Activated T-cell treated with anti-CD3 and anti-CD28 coated beads, Interleukin-2, amount 50 U/mL, for 24 hours (primary cell): ENCODE measurements at places on chromosomes 13 and 19.

GRCh38 chr13:75443356-75443958, 38.5 kb downstream of the TBC1D4 start:
- H3K4me1 ChIP-seq, result no peaks in the 10 kb centered on the region
- H3K36me3 ChIP-seq, result no peaks in the 10 kb centered on the region
- no peaks in the 10 kb centered on the region for H3K27me3 ChIP-seq
- no peak overlapping the region for H3K4me3 ChIP-seq
- DNase-seq, result no peak

DNA sequence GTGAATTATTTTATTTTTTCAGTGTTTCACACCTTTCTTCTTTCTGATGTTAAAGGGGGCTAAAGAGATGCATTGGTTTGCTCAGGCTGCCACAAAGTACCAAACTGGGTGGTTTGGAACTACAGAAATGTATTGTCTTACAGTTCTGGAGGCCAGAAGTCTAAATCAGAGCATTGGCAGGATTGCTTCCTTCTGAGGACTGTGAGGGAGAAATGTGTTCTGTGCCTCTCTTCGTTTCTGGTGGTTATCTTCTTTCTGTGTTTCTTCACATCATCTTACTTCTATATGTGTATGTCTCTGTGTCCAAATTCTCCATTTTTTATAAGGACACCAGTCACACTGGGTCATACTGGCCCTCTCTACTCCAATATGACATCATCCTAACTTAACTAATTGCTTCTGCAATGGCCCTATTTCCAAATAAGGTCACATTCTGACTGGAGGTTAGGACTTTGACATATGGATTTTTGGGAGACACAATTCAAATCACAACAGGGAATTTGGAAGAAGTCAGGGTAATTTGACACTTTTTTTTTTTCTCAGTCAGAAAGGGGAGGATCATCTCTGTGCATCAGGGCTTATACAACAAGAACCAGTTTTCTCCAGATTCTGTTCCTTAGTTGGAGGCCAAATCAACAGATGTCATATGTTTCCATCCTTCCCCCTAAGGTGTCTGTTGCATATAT, 188.2 kb downstream of the KCNRG start:
- peaks cover 8% of the 10 kb centered on the region for H3K27me3 ChIP-seq
- DNase-seq, result no peak
- H3K36me3 ChIP-seq, result no peaks in the 10 kb centered on the region
- H3K4me3 ChIP-seq, result no peak overlapping the region

GRCh38 chr19:46351241-46352041, 4.6 kb downstream of the PPP5C start:
- H3K4me1 ChIP-seq, result peaks cover 64% of the 10 kb centered on the region
- peak overlapping the region; percentile 96 for H3K27ac ChIP-seq
- H3K4me3 ChIP-seq, result peak overlapping the region; percentile 98
- no peaks in the 10 kb centered on the region for H3K27me3 ChIP-seq

GRCh38 chr13:42875475-42876269, 94.3 kb downstream of the FAM216B start:
- H3K4me1 ChIP-seq, result peaks cover 19% of the 10 kb centered on the region
- H3K36me3 ChIP-seq, result no peaks in the 10 kb centered on the region
- H3K27ac ChIP-seq, result no peak overlapping the region
- DNase-seq, result no peak
- H3K4me3 ChIP-seq, result no peak overlapping the region

GRCh38 chr19:35454663-35455062, 6.6 kb downstream of the FFAR2 start:
- H3K4me1 ChIP-seq, result peaks cover 39% of the 10 kb centered on the region
- H3K27me3 ChIP-seq, result peaks cover 4% of the 10 kb centered on the region
- H3K4me3 ChIP-seq, result no peak overlapping the region
- no peaks in the 10 kb centered on the region for H3K36me3 ChIP-seq
- DNase-seq, result no peak

DNA sequence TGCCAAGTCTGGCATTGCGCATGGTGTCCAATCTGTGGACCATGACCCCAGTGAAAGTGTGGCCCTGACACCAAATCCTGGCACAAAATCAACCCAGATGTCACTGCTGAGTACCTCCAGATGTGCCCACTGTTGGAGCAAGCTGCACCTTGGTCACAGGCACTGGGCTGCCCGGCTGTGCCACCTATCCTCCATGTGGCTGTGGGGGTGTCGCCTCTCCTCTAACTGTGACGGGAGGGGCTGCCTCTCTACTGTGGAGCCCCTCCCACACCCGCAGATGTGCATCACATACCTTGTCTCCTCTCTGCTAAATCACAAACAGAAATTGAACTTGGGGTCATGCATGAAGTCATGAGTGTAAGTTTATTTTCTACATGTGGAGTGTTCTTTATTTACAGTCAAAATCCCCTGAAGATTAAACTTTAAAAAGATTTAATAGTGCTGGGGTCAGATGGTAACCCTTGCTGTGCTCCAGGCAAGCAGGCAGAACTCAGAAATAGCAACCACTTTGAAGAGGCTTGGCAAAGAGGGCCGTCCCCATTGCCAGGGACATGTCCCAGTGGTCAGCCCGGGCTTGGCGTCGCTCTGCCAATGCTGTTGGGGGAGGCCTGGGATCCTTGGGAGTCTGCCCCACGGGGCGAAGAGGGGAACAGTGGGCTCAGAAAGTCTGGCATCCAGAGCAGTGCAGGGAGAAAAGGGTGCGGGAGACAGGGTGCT, 46.4 kb upstream of the ZNF536 start:
- H3K27me3 ChIP-seq, result peaks cover 3% of the 10 kb centered on the region
- no peaks in the 10 kb centered on the region for H3K36me3 ChIP-seq
- H3K4me1 ChIP-seq, result no peaks in the 10 kb centered on the region
- DNase-seq, result no peak
- H3K4me3 ChIP-seq, result no peak overlapping the region
- no peak overlapping the region for H3K27ac ChIP-seq

DNA sequence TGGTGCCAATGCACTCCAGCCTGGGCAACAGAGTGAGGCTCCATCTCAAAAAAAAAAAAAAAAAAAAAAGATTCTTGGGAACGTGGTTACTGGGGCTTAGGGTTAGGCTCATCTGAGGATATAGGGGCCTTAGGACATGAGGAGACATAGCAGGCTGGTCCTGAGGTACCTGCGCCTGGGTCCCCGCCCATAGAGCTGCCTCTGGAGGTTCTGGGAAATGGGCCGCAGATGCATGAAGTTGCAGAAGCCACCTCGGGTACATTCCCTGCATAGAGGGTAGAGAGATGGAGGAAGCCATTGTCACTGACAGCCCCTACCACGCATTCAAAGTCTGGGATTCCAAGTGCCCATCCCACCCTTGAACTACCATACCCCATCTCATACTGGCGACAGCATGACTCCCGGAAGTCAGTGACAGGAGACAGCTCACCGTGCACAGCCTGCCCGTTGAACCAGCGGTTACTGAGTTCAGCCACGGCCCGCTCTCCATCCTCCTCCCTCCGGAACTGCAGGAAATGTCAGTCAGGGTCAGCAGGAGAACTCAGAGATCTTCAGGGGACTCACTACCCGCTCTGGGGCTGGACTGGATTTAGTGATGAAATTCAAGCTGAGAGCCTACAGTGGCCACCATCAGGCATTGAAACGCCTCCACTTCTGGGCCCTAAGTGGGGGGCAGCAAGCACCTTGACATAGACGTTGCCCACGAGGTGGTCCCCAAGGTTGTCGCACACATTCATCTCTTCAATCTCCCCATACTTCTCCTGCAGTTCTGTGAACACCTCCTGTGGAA, 1.4 kb downstream of the U2AF1L4 start:
- peak overlapping the region; percentile 100 for H3K27ac ChIP-seq
- DNase-seq, result no peak
- no peaks in the 10 kb centered on the region for H3K27me3 ChIP-seq

GRCh38 chr13:43316946-43317353, 293.6 kb downstream of the DNAJC15 start:
- H3K4me3 ChIP-seq, result no peak overlapping the region

GRCh38 chr19:8323781-8324185, 2.5 kb downstream of the RPS28 start:
- H3K4me1 ChIP-seq, result peaks cover 28% of the 10 kb centered on the region
- H3K4me3 ChIP-seq, result peak overlapping the region; percentile 100
- H3K36me3 ChIP-seq, result peaks cover 57% of the 10 kb centered on the region
- H3K27ac ChIP-seq, result peak overlapping the region; percentile 99
- DNase-seq, result peak; percentile 56
- H3K27me3 ChIP-seq, result no peaks in the 10 kb centered on the region

DNA sequence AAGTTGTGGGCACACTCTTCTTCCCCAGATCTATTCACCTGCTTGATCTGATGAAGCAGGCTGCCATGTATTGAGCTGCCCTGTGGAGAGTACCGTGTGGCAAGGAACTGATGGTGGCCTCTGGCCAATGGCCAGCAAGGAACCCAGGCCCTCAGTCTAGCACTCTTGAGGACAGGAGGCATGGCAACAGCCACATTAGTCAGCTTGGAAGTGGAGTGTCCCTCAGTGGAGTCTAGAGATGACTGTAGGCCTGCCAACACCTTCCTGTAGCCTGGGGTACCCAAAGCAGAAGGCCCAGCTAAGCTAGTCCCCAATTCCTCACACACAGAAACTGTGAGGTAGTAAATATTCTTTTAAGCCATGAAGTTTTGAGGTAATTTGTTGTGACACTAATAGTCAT, 412.5 kb downstream of the DACH1 start:
- H3K36me3 ChIP-seq, result no peaks in the 10 kb centered on the region
- H3K4me1 ChIP-seq, result no peaks in the 10 kb centered on the region
- DNase-seq, result no peak
- no peaks in the 10 kb centered on the region for H3K27me3 ChIP-seq

DNA sequence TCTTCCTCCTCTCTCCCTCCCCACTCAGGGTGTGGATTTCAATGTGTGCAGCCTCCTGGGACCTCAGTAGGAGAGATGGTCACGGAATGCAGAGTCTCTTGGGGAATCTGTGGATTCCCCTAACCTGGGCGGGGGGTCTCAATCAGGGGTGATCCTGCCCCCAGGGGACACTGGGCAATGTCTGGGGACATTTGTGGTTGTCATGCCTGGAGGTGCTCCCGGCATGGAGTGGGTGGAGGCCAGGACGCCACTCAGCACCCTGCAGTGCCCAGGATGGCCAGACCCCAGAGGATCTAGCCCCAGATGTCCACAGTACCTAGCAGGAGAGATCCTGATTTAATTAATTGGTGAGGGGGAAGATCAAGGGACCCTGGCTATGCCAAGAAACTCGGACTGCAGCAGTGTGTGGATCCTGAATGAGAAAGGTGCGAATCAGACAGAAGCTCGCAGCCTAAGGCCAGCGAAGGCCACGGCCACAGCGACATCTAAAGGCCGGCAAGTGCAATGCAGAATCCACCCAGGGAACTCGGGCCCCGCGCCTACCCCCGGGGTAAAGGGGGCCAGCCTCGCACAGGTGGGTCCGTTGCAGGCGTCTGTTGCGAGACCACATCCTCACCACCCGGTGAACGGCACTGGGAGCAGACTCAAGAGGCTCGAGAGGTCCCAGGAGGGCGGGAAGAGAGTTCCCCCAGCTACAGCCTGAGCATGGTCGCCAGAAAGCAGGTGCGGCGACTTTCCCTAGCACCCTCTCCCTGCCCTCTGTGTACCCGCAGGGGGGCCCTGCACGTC, 88.8 kb downstream of the GNG7 start:
- H3K4me1 ChIP-seq, result peaks cover 64% of the 10 kb centered on the region
- H3K4me3 ChIP-seq, result no peak overlapping the region
- peaks cover 8% of the 10 kb centered on the region for H3K27me3 ChIP-seq
- H3K27ac ChIP-seq, result no peak overlapping the region
- DNase-seq, result peak; percentile 80

DNA sequence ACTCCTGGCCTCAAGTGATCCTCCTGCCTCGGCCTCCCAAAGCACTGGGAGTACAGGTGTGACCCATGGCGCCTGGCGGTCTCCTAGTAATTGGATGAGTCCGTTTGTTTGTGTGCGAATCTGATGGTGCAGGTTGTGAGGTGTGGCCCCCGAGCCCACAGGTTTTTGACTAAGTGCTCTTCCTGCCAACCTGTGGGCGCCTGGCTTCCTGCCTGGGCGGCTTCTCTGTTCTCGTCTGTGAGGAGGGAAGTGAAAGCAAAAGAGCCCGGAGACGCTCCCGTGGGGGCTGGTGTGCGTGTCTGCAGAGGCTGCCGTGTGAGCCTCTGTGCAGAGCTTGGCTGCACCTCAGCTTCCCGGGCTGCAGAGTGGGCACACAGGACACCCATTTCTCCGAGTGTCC, 10.0 kb downstream of the ARHGAP45 start:
- H3K36me3 ChIP-seq, result peaks cover 85% of the 10 kb centered on the region
- H3K4me3 ChIP-seq, result peak overlapping the region; percentile 71
- H3K27me3 ChIP-seq, result no peaks in the 10 kb centered on the region
- peak overlapping the region; percentile 92 for H3K27ac ChIP-seq
- peaks cover 73% of the 10 kb centered on the region for H3K4me1 ChIP-seq

GRCh38 chr13:46354156-46355087, 32.6 kb downstream of the RUBCNL start:
- no peaks in the 10 kb centered on the region for H3K27me3 ChIP-seq
- DNase-seq, result no peak
- H3K4me3 ChIP-seq, result peak overlapping the region; percentile 18
- H3K27ac ChIP-seq, result peak overlapping the region; percentile 86
- H3K4me1 ChIP-seq, result peaks cover 25% of the 10 kb centered on the region

DNA sequence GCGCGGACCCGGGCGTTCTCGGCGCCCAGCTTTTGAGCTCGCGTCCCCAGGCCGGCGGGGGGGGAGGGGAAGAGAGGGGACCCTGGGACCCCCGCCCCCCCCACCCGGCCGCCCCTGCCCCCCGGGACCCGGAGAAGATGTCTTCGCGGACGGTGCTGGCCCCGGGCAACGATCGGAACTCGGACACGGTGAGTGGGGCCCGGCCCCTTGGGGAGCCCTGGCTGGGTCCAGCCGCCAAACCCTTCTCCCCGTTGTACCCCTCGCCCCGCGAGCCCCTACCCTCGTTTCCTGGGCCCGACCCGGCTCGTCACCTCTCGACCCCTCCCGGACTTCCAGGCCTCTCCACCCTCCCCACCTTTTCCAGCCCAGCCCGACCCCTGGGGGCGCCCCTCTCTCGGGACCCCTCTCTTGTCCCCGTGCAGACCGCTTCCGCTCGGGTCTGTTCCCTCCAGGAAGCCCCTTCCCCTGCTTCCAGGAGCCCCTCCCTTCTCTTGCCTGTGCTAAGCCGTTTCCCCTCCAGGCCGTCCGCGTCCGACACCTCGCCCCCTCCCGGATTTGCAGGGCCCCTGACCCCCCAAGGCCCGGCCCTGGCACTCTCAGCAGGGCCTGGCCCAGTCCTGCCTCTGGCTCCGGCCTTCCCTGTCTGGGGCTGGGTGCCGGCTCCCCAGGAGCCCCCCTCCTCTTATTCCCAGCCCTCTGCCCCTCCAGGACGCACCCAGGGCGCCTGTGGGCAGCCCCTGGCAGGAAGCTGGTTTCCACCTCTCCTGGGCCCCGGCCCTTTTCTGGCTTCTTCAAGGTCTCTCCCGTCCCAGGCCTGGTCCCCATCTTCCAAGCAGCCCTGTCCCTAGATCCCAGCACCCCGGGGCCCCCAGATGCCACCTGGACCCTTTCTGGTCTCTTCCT, 632 bp downstream of the MARK4 start:
- peak; percentile 46 for DNase-seq
- no peak overlapping the region for H3K27ac ChIP-seq
- H3K36me3 ChIP-seq, result no peaks in the 10 kb centered on the region

DNA sequence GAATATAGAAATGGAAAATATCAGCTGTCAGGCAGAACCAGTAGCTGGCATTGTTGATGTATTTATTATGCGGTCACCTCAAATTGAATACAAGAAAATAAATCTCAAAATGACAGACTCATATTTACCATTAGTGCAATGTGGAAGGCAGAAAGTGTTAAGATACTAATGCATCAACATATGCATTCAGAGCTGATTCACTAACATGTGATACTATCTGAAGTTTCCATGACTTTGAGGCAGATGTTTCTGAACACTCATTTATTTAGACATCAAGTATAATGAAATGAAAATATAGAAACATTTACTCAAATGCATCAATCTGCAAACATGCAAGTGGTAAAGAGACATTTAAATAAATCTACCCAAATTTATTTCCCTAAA, 474.2 kb upstream of the SLC10A2 start:
- no peaks in the 10 kb centered on the region for H3K36me3 ChIP-seq
- no peaks in the 10 kb centered on the region for H3K27me3 ChIP-seq
- DNase-seq, result no peak
